ENCODE measurements at places on chromosomes 1 and 21.

DNA sequence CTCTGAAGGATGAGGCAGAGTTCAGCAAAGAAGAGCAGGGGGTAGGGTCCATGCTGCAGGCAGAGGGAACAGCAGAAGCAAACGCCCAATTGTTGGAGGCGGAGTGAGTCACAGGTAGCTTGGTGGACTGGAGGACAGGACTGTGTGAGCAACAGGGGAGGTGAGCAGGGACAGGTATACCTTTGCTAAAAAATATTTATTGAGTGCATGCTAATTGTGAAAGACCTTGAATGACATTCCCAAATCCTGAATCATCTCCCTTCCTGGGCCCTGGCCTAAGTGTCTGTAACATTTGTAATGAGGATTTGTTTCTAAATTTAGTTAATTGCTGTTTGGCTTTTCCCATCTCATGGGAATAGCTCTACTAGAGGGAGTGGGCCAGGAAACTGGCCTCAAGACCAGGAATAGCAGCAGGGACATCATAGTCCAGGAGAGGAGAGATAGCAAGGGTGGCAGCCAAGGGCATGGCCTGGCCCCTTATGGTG, 123.7 kb downstream of the FOXD2 start:
- DNase-seq, result no peak

DNA sequence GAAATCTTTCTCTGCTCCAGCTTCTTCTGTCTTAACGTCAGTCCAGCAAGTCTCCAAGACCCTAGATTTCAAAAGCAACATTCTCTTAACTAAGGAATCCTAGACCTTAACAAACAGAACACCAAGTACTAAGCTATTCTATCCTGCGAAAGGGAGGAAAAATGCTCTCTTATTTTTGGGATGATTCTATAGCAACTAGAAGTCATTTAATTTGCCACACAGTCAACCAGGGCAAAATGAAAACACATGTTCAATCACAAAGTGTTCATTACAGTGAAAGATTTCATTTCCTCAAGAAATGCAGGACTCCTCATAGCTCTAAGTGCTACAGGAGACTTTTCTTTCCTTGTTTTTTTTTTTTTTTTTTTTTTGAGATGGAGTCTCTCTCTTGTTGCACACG, 36.2 kb upstream of the DOCK7 start:
- no peak for DNase-seq

DNA sequence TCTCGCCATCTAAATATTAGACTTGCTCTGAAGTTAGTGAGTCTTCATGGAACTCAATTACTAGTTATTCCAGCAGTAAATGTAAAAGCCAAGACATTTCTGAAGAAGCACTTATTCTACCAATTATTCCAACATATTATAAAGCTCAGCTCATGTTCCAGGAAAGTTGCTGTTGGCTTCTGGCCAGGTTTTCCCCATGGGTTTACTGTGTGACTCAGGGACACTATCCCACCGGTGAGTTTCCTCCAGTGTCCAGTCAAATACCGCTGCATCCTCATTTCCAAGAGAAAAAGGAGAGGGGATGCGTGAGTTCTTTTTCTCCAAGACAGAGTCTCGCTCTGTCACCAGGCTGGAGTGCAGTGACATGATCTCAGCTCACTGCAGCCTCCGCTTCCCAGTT, 9.2 kb upstream of the HHIPL2 start:
- DNase-seq, result no peak

DNA sequence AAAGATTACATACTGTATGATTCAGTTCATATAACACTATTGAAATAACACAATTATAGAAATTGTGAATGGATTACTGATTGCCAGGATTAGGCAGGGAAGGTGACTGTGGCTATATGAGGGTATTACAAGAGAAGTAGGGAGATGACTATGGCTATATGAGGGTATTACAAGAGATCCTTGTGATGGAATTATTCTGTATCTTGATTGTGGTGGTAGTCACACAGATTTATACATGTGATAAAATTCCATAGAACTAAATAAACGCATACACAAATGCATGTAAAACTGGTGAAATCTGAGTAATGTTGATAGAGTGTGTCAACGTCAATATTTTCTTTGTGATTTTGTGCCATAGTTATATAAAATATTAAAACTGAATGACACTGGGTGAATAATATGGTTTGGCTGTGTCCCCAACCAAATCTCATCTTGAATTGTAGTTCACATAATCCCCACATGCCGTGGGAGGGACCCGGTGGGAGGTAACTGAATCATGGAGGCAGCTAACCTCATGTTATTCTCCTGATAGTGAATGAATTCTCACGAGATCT, 615.6 kb upstream of the PKN2 start:
- no peak for DNase-seq

DNA sequence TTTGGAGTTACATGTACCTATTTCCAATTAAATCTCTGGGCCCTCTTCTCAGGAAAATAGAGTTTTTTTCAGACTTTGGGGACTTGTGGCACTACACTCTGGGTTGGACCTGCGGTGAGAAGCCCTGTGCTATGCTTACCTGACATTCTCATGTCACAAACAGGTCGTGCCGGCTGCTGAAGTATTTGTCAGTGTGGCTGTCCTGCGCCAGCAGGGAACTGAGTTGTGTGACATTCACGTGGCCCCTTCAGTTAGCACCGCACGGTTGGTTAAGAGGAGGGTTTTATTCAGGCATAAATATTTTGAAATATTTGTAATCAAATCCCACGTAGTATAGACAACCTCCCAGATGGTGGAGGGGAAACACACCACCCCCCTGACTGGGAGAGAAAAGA, 6.3 kb upstream of the COL6A2 start:
- DNase-seq, result no peak

DNA sequence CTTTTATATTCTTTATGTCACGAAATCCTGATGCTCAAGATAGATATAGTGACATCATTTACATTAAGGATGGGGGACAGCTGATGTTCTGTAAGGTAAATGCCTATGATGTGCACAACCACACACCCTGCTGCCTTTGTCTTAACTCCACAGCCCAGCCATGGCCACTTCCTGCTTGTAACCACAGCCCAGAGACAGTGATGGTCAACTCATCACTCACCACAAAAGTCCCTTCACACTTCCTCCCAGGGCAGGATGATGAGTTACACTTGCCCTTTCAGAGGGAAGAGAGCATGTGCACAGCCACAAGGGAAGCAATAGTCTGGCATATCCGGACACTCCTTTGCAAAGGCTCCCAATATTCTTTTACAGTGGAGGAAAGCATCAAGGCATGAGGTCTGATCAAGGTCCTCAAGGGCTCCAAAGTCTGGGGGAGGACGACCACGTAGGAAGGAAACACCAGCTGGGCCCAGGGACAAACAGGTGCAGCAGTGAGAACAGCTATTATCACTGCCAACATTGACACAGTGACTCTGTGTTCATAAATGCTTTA, 53.8 kb downstream of the PLPP3 start:
- DNase-seq, result peak; percentile 2

- no peak for DNase-seq
Measured at GRCh38 chr1:227033880-227034279, 93.8 kb downstream of the COQ8A start.

DNA sequence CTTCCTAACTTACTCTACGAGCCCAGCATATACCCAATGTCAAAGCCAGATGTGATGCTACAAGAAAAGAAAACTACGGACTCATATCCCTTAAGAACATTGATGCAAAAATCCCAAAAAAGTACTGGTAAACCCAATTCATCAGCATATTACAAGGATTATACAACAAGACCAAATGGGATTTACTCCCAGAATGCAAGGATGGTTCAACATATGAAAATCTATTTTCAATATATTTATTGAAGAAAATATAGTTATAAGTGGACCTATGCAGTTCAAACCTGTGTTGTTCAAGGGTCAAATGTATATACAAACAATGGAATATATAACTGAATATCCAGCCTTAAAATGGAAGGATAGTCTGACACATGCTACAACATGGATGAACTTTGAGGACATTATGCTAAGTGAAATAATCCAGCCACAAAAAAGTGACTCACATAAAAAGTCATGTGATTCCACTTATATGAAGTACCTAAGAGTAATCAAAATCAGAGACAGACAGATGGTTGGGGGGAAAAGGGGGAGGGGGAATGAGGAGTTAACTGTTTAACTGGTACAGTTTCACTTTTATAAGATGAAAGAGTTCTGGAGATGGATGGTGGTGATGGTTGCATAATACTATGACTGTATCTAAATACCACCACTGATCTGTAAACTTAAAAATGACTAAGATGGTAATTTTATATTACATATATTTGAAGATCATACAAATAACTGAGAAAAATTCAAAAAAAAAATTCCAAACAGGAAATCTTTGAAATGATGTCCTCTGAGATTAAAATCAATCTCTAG, 3.7 kb upstream of the KLF18 start:
- no peak for DNase-seq

DNA sequence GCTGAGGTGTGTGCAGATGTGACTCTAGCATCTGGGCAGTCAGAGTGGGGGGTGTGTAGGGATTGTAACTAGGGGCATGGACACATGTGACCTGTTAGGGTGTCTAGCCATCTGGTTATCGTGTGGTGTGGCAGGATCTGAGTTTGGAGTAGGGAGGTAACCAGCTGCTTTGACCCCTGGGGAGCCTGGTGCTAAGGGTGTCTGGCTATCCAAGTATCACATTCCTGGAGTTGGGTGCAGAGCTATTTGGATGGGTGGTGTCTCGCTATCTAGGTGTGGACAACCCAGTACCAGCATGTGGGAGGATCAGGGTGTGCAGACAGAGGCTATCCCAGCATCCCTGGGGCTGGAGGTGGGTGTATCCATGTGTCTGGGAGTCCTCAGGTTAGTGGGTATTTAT, 4.7 kb downstream of the PTPRU start:
- no peak for DNase-seq

GRCh38 chr1:30014031-30014430, 709.4 kb downstream of the MATN1 start:
- no peak for DNase-seq

GRCh38 chr1:223208164-223209076, 65.4 kb upstream of the TLR5 start:
- no peak for DNase-seq

- no peak for DNase-seq
Measured at GRCh38 chr1:244941121-244941520, 76.8 kb upstream of the HNRNPU start.

DNA sequence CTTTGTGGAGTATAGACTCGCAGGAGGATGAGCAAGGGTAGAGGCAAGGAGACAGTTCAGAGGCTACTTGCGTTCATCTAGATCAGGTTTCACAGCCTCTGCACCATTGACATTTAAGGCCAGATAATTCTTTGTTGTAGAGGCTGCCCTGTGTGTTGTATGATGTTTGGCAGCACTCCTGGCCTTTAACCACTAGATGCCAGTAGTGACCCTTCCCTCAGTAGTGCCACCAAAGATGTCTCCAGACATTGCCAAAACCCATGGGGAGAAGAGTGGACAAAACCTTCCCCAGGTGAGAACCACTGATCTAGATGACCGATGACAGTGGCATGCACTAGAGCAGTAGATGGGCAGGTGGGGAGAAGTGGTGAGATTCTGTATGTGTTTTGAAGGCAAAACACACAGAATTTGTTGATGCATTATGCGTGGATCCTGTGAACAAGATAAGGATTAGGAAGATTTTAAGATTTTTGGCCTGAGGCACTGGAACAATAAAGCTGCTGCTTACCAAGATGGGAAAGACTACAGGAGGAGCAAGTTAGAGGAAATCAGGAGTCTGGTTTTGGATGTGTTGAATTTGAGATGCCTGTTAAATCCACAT, 9.9 kb upstream of the COG2 start:
- no peak for DNase-seq

DNA sequence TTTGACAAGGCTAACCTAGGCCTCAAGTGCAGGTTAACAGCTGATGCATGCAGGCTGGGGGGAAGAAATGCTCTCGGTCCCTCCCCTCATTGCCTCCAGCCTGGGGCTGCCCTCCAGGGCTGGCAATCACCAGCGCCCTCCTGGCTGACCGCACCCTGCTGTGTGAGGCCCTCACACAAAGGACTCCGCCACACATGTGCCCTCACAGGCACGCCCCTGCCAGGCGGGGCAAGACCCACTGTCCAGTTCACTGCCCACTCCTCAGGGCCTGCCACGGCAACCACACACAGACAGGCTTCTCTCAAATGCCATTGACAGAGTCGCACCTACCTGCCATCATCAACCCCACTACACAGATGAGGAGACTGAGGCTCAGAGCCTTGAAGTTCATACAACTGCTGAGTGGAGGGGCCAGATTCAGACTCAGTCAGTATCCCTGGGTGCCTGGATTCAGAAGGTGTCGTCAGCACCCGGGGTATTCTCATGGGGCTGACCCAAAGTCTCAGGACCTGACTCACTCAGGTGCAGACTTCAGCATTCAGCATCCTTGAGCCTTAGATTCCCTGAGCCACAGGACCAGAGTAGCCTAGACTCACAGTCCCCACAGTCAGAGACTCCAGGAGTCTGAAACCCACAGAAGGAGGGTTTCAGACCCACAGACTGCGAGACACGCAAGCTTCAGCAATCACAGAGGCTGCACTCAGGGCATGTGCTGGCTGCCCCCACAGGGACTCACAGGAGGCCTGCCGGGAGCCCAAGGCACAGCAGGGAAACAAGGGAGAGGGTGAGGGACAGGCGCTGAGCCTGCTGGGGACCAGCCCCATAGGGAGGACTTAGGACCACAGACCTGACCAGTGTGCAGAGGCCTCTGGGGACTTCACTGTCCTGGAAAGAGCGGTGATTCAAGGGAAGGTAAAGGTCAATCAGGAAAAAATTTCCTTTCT, 458.0 kb downstream of the MATN1 start:
- no peak for DNase-seq

GRCh38 chr1:93353286-93353685, 7.6 kb downstream of the DR1 start:
- DNase-seq, result no peak

GRCh38 chr1:50422946-50423669, at the start of gene DMRTA2:
Gene DMRTA2, minus strand, starts transcription at chr1:50423443. Its CDS starts 1,907 bp downstream, at chr1:50421536.
- DNase-seq, result no peak

GRCh38 chr1:118786454-118787155, 201.5 kb downstream of the TBX15 start:
- no peak for DNase-seq

DNA sequence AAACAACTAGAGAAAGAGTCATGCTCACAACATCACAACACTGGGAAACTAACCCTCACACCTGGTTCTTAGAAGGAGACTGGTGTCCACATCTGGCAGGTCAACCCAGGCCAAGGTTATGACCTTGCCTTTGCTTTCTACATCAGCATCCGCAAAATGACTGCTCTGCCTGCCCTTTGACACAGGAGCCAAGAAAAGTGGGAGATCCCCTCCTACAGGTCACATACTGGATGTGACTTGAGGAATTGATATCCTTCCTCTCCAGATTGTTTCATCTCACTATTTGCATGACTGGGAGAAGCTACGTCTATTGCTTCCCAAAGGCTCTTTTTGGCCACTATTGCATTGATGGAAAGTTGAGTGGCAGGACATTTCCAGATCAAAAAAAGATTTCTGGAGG, 115.5 kb downstream of the MIS18A start:
- DNase-seq, result no peak

GRCh38 chr1:150182247-150182646, 32.5 kb downstream of the PLEKHO1 start:
- no peak for DNase-seq

GRCh38 chr1:58754073-58754613, 29.7 kb downstream of the JUN start:
- DNase-seq, result no peak

GRCh38 chr21:44817914-44818639, at the start of gene SUMO3:
Gene SUMO3, minus strand, starts transcription at chr21:44818062. Its CDS starts 94 bp downstream, at chr21:44817968.
- peak; percentile 91 for DNase-seq
